ENCODE measurements at places on chromosomes 7 and 10.

- DNase-seq: no peak
Observed at GRCh38 chr10:118564652-118565051, 30.8 kb downstream of the PRLHR start.

- no peak for DNase-seq
Observed at GRCh38 chr7:102992938-102993717, 80.3 kb downstream of the LRRC17 start.

DNA sequence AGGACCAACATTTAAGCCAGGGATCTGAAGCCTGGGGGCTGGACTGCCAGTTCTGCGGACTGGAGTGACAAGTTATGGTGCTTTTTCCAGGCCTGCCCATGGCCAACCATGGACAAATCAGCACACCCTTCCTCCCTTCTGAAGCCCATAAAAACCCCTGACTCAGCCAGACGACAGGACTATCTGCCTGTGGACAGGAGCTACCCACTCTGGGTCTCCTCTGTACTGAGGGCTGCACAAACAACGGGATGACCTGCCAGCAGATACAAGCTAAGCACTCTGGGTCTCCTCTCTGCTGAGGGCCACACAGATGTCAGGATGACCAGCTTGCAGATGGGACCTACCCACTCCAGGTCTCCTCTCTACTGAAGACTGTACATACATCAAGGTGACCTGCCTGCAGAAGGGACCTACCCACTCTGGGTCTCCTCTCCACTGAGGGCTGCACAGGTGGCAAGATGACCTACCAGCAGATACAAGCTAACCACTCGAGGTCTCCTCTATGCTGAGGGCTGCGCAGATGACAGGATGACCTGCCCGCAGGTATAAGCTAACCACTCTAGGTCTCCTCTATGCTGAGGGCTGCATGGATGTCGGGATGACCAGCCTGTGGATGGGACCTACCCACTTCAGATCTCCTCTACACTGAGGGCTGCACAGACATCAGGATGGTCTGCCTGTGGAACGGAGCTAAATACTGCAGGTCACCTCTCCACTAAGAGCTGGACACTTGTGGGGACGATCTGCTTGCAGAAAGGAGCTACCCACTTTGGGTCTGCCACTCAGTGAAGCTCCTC lies 110.1 kb upstream of the GPR22 start:
- DNase-seq: no peak

DNA sequence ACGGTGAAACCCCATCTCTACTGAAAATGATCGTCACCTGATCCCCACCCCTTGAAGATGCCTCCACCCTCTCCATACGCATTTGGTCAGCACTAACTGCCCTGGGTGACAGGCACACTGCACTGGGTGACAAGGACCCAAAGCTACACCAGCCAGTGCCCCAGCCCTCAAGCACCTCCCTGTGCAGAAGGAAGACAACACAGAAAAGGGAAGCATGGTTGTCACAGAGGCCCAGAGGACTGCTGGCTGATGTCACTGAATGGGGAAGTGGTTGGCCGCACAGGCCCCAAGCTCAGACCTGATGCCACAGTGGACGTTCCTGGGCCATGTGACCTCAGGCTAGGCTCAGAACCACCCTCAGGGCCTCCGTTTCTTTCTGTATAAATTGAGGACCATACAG lies 4.2 kb upstream of the PILRA start:
- DNase-seq: no peak

GRCh38 chr10:44294726-44295412 lies 90.0 kb downstream of the CXCL12 start:
- no peak for DNase-seq

DNA sequence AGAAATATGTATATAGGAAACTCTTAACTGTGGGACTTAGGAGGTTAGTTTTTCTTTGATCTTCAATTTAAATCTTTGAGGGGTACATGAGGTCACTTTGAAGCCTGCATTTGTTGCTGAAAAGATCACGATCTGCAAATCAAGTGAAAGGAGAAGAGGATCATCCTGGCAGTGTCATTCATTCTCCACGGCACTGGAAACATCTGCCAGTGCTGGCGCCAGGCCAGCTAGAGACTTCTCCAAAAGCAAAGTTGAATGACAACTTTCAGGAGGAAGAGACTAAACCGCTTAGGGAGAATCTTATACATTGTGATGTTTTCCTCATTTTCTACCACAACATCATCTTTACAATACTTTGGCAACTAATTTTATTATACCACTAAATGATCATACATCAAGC lies 42.5 kb downstream of the MRC1 start:
- DNase-seq: no peak

GRCh38 chr10:93436591-93437085 lies 45.5 kb downstream of the MYOF start:
- DNase-seq: no peak

- no peak for DNase-seq
Observed at GRCh38 chr10:26249681-26250080, 33.1 kb downstream of the GAD2 start.

DNA sequence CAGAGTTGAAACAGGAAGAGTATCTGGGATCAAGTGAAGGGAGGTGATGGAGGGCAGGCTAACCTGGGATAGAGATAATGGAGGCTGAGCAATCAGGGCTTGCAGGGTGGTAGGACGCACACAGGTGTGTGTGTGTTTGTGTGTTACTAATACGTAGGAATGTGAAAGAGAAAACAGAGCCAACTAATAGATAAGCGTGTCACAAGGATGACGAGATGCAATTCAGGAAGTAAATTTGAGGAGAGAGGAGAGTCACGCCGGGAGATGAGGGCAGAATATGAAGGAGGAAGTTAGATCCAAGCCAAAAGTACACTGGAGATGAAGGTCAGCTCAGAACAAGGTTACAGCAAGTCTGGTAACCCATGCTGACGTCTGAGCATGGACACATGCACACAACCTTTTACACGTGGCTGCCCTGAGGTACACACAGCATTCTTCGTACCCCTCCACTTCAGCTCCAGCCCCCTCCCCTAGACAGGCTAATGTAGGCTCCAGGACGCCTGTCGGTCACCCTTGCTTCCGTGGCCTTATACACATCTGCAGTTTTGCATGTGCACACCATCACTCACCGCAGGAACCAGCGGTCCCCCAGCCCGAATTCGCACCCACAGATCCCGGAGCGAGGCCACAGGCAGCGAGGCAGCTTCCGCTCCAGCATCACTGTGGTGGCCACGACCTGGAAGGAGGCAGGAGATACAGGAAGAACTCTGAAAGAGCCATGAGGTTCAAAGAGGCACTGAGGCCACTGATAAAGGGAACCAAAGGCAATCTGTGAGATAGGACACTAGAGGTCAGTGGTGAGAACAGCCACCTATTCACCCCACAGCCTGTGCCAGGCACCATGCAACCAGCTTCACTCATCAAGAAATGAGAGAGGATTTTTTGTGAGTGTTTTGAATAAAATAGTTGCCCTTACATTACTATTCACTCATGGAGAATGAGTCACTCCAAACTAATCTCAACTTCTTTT lies 23.7 kb upstream of the TRPV6 start:
- DNase-seq: no peak

DNA sequence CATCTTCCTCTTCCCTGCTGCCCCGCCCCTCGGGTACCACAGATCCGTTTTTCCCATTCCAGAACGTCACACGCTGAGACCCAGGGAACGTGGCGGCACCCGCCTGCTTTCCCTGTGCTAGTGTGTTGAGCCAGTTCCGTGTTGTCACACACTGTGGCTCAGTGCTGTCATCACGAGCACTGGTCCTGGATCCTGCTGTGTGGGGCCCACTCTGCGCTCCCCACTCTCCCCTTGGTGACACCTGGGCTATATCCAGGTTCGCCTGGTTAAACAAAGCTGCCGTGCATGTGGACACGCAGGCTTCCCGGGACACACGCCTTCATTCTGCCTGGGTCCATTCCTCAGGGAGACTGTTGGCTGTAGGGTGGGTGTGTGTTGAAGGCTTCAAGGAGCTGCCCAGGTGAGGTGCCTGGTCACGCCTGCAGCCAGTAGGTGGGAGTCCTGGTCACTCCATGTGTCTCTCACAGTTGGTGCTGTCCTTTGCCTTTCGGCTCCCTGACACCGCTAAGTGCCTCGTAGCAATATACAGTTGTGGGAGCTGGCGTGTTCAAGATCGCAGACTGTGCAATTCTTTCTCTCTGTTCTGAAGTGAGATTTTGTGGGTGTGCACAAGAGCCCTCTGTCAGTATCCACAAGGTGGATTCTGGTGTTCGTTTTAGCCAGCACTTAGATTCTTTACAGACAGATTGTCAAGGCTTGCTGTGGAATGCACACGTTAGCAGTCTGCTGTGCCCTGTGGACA lies 88.6 kb downstream of the INPP5A start:
- no peak for DNase-seq

DNA sequence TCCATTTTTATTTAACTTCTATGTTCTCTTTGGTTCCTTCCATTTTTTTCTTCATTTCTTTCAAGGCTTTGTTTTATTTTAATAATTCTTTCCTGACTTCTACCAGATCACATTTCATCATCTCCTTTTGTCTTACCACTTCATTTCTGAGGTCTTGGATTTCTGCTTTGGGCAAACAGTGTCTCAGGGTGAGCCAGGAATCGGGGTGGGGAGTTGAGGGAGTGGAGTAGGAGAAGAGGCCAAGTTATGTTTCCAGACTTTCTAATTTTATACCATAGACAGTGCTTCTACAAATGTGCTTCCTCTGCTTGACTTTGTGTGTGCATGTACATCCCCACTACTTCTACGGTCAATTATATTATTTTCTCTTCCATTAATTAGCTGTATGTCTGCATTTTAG lies 112.1 kb downstream of the PRKG1 start:
- no peak for DNase-seq

DNA sequence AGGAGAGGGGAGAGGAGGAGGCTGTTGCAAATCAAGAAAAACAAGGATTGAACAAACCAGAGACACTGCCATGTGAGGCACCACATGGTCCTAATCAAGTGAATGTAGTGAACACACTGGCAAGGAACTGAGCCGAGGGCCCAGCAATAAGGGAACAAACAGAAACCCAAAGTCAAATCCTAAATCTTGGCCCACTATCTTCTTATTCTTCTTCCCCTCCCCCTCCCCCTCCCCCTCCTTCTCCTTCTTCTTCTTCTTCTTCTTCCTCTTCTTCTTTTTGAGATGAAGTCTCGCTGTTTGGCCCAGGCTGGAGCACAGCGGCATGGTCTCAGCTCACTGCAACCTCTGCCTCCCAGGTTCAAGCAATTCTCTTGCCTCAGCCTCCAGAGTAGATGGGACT lies 24.0 kb downstream of the KIAA1549 start:
- DNase-seq: no peak

GRCh38 chr7:148336411-148336810 lies 254.2 kb upstream of the C7orf33 start:
- DNase-seq: no peak

DNA sequence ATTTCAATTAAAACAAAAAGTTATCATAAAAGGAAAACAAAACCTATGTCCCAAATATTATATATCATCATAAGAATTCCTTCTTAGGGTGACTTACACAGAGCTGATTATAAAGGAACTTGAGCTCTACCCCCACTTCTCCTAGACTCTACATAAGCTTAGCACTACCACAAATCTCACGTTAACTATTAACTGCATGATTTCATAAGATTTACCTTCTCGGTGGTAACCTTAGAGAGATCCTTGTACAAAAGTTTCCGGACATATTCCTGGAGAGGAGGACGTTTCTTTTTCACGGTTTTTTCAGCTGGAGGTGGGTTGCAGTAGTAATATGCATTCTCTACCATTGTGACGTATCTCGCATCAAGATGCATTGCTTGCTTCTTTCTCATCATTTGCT lies 83.7 kb downstream of the UPF2 start:
- DNase-seq: no peak

DNA sequence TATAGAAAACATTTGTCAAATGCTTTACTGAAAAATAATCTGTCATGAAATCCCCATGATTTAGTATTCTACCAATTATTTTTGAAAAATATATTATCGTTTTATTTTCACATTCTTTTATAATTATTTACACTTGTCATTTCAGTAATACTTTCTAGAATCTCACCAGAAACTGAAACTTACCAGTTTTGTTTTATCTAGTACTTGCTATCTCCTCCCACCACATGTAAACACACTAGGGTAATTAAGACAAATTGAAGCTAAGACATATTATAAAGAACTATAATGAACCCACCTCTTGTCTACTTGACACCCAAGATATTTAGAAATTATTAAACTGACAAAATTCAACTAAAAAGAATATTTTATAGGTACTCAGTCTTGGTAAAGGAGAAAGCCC lies 51.5 kb upstream of the GRM3 start:
- DNase-seq: no peak

DNA sequence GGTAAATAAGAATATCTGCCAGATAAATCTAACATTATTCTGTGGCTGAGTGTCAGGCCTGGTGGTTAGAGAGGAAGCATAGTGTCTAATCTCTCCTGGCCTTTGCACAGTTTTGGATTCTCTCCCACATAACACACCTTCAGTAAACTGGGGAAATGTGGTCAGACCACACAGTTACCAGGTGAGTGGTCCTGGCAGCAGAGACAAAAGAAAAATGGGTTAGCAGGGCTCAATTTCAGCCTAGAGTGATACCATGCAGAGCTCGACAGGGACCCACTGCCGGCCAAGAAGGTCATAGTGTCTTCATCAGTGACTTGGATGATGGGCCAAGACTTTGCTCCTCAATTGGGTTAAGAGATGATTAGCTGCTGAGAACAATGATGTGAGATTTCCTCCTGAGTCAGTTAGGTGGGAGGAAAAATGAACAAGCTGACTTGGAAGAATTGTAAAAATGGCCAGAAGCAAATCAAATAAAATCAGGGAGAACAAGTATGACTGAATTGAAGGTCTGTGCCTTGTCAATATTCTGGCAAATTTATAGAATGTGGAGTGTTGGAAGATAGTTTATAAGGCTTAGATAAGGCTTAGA lies 69.2 kb upstream of the EFCAB10 start:
- no peak for DNase-seq

GRCh38 chr10:31808258-31809218 lies 120.1 kb downstream of the ARHGAP12 start:
- DNase-seq: no peak

GRCh38 chr7:131546126-131546525 lies 10.3 kb downstream of the PODXL start:
- DNase-seq: no peak

DNA sequence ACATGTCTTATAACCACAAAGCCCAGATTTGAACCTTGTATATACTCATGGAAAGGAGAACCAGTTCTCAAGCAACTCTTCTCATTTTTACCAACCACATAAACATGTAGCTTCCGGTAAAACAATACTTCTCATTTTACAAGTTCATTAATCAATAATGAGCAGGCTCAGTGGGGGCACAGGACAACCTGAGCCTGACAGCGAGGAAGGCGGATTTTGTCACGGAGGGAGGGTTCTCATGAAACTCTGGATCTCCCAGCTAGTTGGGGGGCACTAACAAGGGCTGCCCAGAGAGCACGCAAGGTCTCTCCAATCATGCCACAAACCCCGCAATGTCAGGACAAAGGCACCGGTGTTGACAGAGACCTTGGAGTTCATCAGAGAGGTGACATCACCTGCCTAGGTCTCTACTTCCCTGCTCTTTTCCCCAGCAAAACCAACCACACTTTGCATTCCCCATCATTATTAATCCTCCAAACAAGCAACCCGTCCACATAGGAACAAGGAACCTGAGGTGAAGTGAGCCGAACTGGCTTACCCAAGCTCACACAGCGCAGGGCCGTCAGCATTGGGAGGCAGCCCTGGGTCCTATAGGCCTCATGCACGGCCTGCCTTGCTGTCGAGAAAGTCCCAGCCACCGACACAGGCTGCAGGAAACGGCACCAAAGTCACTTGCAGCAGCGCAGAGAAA lies 192.1 kb upstream of the KLF14 start:
- DNase-seq: no peak
